DMS 273 treated with DMSO at 0.1 percent for 48 hours (cell line): ENCODE measurements at places on chromosomes 1 and 21.

DNA sequence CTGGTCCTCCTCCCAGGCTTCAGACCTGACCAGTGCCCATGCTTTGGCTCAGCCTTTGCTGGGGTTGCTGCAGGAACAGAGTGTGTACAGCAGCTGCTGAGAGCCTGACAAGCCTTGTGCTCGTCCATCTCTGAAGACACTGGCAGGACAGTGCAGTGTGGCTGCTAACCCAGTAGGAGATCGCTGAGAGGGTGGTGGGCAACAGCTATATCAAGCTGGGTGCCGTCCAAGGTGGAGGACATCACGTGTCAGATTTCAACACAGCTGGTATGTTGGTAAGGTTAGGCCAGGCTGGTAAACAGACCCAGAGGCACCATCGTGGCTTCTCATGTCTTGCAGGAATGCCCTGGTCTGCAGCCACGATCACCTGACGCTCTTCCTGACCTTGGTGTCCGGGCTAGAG, 17.9 kb upstream of the SLC25A34 start:
- no peak for DNase-seq

DNA sequence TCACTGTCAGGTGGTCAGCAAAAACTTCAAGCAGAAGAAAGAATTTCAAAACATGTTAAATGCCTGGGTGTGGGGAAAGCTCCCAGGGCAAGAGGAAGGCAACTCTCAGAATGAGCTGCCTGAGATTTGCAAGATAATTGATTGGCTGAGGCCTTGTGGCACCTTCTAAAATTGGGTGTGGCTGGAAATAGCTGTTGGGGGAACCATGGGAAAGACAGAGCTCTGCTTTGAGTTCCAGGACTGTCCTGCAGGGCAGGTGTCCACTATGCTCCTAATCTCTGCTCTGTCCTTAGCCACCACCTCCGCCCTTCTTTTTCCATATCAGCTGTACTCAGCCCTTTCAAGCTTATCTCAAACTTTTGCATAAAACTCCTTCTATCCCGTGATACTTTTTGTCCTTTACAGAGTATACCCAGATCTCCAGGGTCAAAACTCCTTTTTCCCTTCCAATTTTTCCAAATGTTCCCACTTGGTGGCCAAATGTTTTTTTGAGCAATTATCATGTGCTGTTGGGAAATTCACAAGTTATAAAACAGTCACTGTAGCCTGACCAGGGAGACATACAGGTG, 23.8 kb upstream of the PPP2R5A start:
- DNase-seq: no peak

- DNase-seq: no peak
Measured at GRCh38 chr21:29245104-29245643, 53.5 kb upstream of the BACH1 start.

- DNase-seq: no peak
Measured at GRCh38 chr1:12453400-12454343, 164.3 kb downstream of the DHRS3 start.

GRCh38 chr1:156126043-156126629, 11.6 kb downstream of the LMNA start:
- no peak for DNase-seq

- no peak for DNase-seq
Measured at GRCh38 chr1:216047811-216048572, 375.3 kb downstream of the USH2A start.

DNA sequence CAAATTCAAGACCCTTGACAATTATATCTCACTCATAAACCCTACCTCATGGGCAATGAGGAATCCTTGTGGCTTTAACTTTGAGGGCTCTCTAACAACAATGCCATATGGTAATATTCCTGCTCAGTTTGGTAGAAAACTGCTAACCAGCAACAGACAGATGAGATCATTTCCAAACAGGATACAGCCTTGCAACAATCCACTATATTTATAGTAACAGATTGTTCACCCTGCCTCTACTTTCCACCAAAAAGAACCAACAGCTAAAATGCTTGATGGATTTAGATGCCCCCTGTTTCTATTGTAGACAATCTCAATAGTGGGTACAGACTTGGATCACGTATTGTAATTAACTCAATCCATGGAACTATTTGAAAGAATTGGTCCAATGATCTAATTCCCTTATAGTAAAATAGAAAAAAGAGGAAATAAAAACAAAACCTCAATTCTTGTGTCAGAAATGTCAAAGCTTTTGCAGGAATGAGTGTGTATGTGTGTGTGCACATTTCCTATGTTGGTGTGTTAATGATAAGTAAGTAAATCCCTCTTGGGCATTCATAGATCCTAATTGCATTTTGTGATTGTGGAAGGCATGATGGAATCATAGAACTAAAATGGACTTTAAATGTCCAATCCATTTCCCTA, 100.0 kb upstream of the EDEM3 start:
- peak; percentile 17 for DNase-seq

DNA sequence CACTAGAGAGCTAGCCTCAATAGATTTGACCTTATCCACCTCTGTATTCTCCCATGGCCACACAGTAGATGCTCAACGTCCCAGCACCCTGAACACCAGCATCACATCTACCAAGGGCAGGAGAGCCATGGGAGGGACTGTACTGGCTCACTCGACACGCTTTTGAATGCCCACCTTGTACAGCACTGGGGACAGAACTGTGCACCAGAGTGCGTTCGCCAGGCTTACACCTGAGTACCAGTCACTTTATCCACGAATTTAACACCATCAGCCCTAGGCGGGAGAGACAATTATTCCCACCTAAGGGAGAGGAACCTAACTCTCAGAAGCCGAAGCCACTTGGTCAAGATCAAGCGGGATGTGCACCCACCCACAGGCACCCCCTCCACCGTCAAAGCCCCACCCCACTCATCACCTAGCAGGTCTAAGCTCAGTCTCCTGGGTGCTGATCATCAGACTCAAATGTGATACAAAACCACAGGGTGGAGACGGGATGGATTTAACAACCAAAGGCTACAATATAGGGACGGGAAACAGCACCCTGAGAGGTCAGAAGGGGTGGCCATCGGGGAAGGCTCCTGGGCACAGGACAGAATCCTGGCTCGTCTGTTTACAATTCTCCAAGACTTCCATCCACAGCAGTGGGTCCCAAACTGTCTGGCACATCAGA, 110.5 kb downstream of the GLIS1 start:
- DNase-seq: no peak

GRCh38 chr1:121519042-121519755, 334.4 kb downstream of the SRGAP2C start:
- peak; percentile 69 for DNase-seq

- peak; percentile 52 for DNase-seq
Measured at GRCh38 chr1:44405031-44405797, at the start of gene RNF220. Gene RNF220, plus strand, starts transcription at chr1:44405255.

DNA sequence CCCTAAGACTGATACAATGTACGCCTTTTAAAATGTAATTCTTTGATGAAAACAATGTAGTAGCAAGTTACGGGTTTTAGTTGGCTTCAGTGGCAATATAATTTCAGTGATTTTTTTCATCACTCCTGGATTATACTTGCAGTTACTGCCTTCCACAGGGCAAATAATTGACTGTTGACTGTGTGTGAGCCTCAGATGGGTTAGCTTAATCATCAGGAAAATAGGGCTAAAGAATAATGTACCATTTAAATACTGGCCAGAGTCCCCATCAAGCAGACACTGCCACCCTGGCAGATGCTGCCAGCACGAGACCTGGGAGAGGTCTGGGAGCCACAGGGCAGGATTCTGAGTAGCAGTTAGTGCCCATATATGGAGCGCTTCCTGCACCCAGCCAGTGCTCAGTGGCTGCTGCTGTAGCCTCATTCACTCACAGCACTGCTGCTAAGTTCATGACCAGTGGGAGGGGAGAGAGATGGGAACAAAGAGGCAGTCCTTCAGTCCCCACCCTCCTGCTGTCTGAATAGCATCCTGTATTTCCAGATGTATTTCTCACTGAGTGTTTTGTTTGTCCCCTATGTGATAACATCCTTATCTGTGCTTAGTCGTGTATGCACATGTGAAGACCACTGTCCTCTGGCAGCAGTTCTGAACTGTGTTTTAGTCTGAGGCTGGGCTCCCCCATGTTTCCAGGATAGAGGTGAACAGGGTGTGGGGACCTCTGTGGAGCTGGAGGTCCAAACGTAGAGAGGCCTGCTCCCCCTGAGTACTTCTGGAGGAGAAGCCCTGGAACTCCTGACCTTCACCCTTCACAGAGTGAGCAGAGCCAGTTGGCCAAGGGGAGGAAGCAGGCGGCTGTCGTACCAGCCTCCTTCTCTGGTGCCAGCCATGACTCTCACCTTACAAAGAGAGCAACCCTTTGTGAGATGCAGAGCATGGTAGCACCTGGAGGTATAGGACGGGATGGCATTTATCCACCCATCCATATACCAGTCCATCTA, 80.4 kb downstream of the ADARB1 start:
- DNase-seq: peak; percentile 15

DNA sequence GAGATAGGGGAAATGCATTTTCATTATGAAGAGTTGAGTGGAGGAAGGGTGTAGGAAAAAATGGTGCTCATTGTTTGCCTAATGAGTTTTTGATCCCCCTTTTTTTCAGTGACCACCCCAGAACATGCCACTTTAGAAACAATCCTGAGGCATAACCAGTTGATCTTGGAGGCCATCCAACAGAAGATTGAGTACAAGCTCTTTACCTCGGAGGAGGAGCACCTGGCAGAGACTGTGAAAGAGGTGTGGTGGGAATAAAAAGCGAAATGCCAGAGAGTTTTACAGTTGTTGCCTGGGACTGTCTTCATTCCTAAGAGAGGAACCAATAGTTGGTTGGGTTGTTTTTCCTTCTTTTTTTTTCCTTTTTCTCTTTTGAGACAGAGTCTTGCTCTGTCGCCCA, 54.3 kb upstream of the EPHA8 start:
- no peak for DNase-seq

GRCh38 chr21:31866077-31866511, 6.7 kb upstream of the HUNK start:
- DNase-seq: peak; percentile 83

GRCh38 chr1:29849038-29849750, 612.9 kb downstream of the PTPRU start:
- no peak for DNase-seq

GRCh38 chr1:202069662-202070061, 53.1 kb upstream of the GPR37L1 start:
- peak; percentile 22 for DNase-seq

DNA sequence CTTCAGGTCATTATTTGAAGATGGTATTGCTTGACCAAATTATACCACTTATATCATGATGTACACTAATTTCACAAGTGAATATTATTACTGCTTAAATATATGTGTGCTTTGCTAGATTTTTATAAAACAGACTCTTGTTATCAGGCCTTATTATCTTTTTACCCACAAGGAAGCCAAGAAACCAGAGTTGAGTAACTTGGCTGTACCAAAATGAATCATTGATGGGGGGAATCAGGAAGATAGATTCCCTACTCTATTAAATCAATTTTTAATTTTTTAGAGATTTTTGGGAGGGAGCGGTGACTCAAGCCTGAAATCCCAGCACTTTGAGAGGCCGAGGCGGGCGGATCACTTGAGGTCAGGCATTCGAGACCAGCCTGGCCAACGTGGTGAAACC, 16.0 kb upstream of the SCCPDH start:
- no peak for DNase-seq
